ENCODE measurements at places on chromosomes 5 and 9. TPM values are rescaled to one million over a fixed set of nuclear protein-coding genes. Genes with fewer than 3 reads are reported as not detected.

GRCh38 chr9:36945999-36946398, 88.1 kb downstream of the PAX5 start:
- DNase-seq, result no peak

SNCB gene
- total RNA-seq, result not detected

DNA sequence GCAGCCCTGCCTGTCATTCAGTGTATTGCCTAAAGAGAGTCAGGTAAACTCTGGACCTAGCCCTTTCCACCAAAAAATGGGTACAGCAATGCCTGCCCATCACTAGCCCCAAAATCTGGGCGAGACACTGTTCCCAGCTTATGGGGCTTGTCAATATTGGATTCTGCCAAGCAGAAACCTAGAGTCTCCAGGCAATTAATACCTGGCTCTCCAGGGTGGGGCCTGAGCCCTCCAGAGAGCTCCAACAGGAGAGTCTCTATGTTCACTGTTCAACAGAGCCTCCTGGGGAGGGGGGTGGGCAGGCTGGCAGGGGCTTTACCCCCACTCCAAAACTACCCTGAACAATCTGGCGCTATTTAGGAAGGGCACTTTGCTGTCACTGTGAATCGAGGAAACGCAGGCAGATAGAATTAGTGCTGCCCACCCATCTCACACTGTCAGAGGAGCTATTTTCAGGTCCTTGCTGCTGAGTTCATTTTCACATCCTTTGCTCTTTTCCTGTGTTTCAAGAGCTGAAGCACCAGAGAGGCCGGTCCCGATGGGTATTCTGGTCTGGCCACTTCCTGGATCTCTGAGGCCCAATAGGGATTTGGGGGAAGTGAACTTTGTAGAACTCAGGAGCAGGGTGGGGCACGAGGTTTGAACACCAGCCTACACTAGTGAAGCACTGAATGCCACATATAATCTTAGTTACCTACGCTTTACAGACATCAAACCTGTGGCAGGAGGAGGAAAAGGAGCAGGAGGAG, 121.8 kb downstream of the C5orf15 start:
- no peak for DNase-seq

KCNMB1 gene
- total RNA-seq, result not detected

OTP gene
- total RNA-seq, result not detected

DNA sequence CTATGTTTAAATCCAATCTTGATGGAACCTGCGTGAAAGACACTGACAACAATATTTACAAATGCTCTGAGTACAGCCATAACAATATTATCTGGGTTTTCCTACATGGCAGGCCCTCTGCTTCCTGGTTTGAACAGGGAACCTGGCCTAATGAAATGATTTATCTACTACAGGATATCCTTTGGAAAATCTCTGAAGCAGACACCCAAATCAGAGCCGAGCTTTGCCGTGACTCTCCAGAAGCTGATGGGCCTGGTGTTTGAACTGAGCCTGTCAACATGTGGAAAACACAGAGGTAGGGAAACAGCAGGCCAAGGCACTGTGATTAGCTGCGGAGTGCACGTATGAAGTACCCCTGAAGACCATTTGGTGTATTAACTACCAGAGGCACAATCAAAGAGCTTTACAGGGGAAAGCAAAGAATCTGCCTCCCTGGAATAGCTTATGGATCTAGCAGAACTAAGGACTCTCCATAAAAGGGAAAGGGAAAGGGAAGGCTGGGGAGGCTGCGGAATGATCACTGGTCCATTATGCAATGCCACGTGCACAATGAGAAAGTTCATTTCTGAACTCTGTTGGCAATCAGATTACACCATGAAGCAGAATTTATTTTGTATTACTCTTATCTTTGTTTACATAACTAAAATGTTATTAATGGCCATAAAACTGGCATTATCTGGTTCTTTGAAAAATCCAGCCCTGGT, 321.9 kb downstream of the EBF1 start:
- DNase-seq, result no peak

- DNase-seq, result no peak
These were observed 35.7 kb upstream of the SLC25A51 start for GRCh38 chr9:37939575-37940095.

FAXDC2 gene
- 0.73 TPM for total RNA-seq

- DNase-seq, result no peak
These were observed 21.3 kb downstream of the MSANTD3 start for GRCh38 chr9:100448266-100448665.

Measured in PC-9 (cell line).